ENCODE measurements at places on chromosomes 6 and 20.

GRCh38 chr6:134056046-134056445 lies 3.6 kb upstream of the SLC2A12 start:
- DNase-seq: no peak

GRCh38 chr20:53569606-53570307 lies 23.9 kb downstream of the ZNF217 start:
- no peak for DNase-seq

- no peak for DNase-seq
Measured at GRCh38 chr20:16552015-16552414, 21.2 kb downstream of the KIF16B start.

DNA sequence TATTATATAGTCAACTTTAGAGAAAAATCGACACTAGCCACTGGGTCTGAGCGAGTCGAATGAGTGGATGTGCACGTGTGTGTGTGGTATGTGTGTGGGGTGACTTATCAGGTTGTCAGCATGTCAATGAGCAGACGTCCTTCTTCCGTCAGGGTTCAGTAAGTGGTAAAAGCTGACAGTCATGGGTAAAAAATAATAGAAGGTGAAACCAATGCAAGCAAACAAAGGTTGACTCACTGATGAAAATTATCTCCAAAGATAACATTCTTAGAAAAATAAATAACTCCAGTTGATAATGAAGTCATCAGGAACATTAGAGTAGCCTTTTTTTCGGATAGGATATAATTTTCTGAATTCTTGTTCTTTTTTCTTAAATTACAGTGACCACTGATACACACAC lies 243.8 kb upstream of the FOXQ1 start:
- no peak for DNase-seq

GRCh38 chr6:168427184-168427583 lies 13.8 kb upstream of the SMOC2 start:
- DNase-seq: no peak

DNA sequence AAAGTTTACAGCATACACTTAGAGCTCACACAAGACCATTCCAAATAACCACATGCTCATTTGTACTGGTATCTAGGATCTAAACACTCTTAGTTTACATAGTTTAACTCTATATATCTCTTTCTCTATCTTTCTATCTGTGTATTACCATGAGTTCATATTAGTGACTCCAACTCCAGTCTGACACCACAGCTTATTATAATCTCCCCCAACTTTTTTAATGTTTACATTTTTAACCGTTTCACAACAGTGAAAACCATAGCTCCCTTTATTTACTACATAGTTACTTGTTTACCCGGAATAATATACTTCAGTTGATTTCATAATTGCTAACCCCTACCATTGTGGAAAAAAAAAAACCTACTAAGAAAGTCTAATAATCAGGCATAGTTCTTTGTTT lies 362.4 kb upstream of the RGS17 start:
- no peak for DNase-seq

- no peak for DNase-seq
Measured at GRCh38 chr20:49657118-49657901, 56.4 kb downstream of the B4GALT5 start.

DNA sequence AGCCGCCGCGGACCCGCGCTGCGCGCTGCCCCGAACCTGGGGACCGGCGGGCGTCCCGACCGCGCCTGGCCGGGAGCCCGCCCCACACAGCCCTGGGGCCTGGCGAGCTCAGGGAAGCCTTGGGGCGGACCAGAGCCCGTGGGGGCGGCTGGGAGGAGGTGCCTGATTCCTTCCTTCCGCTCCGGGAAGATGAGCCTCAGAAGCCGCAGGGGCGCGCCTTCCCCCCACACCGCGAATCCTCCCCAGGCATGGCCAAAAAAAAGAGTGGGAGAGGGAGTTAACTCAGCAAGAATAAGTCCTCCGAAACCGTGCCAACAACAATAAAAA lies at the start of gene CBLN4:
CBLN4 (minus strand) TSS at position 131 of the 327 bp plus-strand sequence. CDS start 1,348 bp downstream, outside the sequence.
- no peak for DNase-seq

DNA sequence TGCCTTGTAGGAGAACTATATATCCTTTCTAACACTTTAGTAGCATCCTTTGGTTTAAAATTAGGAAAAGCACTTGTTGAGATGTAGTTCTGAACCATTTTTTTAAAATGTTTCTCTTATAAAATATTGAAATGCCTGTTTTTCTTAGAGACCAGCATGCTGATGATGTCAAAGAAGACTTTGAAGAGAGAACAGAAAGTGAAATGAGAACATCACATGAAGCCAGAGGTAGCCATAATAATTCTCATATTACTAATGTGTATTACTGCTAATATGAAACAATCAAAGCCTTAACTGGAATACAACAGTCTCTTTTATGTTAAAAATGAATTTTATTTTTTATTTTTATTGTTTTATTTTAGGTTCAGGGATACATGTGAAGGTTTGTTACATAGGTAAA lies 102.0 kb downstream of the SAMD3 start:
- DNase-seq: no peak

DNA sequence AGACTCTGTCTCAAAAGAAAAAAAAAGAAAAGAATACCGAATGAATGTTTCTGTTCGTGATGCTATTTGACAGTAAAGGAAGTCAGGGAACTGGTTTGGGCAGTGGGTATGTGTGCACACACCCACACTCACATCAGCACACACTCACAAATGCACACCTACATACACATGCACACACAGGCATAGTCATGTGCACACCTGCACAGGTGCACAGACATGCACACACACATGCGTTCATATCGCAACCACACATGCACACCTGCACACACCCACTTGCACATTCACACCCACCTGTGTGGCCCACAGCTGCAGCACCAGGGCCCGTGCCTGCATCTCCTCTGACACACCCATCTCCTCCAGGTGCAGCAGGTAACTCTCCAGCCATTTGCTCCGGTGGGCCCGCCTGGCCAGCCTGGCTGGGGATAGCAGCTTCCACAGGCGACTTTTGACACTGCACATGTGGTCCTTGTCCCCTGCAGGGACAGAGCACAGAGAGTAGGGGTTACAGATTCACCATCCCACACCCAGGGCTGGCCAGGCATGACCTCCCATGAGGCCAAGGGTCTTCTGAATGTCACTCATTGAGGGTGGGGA lies 41.4 kb upstream of the KCNB1 start:
- DNase-seq: no peak

DNA sequence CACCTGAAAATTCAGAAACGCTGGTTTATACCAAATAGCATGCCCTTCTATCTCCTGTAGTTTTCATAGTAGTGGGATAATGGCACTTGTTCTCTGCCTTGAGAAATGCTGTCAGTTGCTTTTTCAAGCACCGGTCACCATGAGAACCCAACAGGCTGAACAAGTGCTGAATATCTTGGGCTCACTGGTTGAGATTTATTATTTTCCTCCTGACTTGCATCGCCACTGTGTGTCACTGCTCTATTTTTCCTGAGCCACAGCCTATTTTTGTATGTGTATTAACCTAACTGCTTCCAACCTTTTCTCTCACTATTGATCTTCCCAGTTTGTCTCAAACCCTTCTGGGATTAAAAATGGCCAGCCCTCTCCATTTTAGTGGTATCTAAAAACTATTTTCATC lies 71.9 kb downstream of the OPN5 start:
- DNase-seq: no peak

DNA sequence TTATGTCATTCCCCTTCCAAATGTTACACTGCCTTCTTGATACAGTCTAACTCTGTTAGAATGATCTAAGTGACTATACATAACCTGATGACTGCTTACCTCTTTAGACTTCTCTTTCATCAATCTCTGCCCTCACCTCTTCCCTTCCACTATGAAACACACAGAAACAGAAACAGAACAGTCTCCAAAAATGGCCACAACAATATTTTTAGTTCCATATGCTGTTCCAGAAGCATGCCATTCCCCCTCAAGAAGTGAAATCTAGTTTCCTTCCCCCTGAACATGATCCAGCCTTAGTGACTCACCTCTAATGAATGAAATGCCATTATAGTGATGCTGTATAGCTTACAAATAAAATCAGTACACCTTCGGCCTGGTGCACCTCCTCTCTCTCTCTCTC lies 229.3 kb upstream of the TENT5A start:
- DNase-seq: no peak

GRCh38 chr6:116424001-116424400 lies 37.2 kb upstream of the CALHM6 start:
- no peak for DNase-seq

- DNase-seq: no peak
Measured at GRCh38 chr6:165448210-165448609, 138.8 kb upstream of the C6orf118 start.

- no peak for DNase-seq
Measured at GRCh38 chr6:137353346-137353745, 134.2 kb upstream of the IFNGR1 start.

DNA sequence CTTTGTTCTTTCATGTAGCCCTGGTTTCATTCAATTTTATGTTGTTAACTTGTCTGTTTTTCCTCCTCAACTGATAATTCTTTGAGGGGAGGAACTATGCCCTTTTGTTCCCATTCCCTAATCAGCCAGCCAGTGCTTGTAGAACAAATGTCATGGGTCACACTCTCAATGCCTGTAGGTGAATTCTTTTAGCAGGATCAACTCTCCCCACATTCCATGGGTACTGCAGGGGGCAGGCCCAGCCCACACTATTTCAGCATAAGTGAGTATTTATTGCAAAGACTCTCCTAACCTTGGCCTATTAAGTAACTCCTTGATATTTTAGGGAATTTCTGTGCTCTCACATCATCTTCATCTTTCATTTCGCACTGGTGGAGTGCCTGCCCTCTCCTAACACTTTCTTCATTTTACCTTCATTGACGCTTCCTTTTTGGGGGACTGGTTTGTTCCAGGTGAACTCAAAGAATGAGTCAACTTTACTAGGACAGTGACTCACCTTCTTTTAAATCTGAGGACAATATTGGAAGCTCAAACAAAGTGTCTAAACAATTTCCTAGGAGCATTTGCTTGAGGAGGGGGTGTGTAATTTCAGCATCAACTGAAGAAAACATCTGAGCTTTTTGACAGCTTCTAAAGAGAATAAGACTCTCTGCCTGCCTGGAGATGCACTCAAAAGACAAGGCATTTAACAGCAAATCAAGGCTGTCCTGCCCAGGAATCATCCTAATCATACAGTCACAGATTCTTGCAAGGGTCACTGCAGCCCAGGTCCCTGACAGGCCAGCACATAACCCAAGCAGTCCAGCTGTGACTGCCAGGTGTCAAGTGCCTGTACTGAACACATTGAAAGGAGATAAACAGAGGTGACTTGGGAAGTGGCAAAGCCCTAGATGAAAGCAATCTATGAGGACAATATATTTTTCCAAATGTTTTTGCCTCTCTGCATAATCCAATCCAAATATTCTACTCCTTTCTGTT lies 263.9 kb upstream of the PRND start:
- DNase-seq: no peak

GRCh38 chr6:57302477-57302876 lies 15.0 kb upstream of the PRIM2 start:
- DNase-seq: no peak

- DNase-seq: no peak
Measured at GRCh38 chr6:57087916-57088315, 2.1 kb upstream of the ZNF451 start.

GRCh38 chr6:25392372-25392771 lies 113.2 kb downstream of the CARMIL1 start:
- no peak for DNase-seq

DNA sequence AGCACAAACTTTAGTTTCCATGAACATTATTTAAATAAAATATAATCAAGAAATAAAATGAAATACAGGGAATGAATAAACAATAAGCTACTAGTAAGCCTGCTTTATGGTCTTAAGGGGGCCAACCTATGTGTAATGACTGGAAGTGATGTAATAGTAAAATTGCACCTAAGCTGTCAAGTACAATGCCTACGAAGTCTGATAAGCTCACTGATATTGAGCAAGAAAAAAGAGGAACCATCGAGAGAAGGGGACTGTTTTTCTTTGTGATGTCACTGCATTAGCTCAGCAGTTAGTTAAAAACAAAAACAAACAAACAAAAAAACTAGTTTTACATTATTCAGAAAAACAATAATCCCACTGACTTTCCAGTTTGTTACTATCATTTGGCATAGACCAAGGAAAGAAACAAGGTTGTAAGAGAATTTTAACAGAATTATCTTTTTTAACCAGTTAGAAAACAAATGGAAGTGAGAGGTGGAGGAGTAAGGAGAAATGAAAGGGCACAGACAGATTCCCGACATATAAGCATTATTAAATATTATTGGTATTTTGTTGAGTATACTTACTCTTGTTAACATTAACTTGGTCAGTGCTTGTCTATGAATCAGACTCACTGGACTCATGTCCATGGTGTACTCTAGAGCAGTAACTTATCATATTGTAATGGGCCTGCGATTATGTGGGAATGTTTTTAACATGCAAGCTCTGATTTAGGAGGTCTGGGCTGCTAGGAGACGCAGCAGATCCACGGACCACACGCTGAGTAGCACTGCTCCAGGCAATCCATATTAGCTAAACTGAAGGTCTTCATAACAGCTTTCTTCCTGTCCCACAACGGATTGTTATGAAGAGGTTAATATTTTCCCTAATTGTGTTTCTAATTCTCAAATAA lies 99.6 kb upstream of the HMGCLL1 start:
- no peak for DNase-seq

DNA sequence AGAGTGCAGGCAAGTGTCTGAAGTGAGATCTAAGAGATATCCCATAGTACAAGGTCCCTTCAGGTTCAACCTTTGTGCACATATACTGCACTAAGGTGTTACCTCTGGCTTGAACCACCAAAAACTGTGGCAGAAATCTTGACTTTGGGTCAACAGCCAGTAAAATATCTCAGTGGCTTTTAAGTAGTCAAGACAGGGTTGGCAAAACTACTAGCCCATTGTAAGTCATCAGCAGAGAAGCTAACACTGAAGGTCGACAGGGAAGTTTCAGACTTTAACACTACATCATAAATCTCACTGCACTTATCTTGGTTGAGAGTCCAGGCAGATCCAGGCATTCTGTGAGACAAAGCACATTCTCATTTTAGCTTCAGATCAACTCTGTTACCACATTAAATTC lies 1684.7 kb downstream of the HACE1 start:
- no peak for DNase-seq

GRCh38 chr6:128719786-128720185 lies 163.2 kb upstream of the LAMA2 start:
- DNase-seq: no peak

DNA sequence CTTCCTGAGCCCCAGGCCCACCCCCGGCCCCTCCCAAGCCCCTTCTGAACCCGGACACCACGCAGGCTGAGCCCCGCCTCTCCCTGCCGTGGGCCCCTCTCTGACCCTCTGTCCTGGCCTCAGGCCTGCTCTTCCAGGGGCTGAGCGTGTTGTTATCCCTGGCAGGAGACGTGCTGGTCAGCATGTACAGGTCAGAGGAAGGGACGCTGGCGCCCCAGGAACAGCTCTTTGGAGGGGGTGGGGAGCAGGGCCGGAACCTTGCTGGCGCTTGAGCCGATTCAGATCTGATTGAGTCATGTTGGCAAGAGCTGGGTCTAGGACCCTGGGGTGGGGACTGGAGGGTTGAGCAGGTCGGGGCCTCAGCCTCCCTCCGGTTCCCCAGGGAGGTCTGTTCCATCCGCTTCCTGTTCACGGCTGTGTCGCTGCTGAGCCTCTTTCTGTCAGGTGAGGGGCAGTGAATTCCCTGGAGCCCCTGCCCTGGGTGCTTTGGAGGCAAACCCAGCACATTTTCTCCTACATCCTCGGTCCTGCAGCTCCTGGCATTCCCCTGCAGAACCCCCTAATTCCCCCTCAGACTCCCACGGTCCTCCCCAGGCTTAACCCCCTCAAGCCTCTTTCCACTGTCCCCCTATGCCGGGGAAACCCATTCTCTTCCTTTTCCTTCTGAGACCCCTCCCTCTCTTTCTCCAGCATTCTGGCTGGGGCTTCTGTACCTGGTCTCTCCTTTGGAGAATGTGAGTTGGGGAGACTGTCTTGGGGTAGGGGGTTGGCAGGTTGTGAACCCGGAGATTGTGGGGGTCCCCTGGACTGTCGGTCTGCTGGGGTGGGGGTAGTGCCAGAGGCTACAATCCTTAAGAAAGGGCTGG lies 2.0 kb downstream of the SPAG4 start:
- DNase-seq: peak; percentile 70

Data from GM13977 (cell line).